ENCODE measurements at places on chromosomes 6 and 20.

DNA sequence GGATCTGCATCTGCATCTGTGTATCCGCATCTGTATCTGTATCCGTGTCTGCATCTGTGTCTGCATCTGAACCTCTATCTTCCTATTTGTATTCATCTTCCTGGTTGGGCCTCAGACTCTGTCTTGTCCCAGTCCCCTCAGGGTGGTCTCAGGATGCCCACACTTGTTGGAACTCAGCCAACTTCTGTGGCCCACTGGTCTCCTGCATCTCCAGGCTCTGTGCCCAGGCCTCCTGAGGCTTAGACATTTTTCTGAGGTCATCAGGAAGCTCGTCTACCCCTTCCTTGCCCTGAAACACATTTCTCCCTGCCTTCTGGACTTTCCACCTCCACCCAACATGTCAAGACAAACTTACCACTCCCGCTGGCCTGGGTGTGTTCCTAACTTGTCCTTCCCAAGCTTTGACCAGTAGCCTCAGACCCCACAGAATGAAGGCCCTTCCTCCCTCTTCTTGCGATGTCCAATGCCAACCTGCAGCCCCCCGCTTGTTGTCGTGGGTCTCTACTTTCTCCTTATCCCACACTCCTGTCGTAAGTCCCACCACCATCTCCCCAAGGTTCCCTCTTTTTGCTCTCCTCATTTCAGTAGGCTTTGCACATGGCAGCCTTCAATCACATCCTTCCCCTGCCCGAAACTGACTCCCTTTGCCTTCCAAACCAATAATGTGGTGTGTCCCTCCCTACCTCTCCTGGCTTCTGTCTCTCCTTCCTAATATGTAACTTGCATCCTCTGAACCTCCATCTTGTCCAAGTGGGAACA, 176.5 kb downstream of the DLL1 start:
- no peak for DNase-seq

- no peak for DNase-seq
Measured at GRCh38 chr20:5156675-5157448, 30.1 kb downstream of the CDS2 start.

- DNase-seq, result peak; percentile 80
Measured at GRCh38 chr6:45922728-45923351, 92.8 kb downstream of the CLIC5 start.

DNA sequence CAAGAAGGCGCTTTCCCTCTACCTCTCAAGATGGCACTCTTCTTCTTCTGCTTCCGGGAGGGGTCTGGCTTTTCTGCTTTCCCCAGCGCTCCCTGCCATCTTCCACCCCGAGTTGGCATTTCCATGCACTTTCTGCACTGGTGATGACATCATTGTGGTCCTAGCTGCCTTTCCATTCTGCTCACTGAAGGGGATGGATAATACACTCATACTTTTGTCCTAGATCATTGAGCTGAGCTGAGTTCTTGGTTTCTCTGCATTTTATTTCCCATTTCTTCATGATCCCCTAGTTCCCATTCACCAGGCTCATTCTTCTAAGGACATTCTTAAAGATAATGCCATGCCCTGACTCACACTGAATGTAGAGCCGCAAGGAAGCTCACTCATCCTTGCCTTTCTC, 96.7 kb downstream of the EDN1 start:
- DNase-seq, result no peak

- peak; percentile 49 for DNase-seq
Measured at GRCh38 chr20:60695226-60696000, 556.6 kb upstream of the CDH4 start.

GRCh38 chr6:35582315-35582714, 69.6 kb upstream of the TULP1 start:
- no peak for DNase-seq

DNA sequence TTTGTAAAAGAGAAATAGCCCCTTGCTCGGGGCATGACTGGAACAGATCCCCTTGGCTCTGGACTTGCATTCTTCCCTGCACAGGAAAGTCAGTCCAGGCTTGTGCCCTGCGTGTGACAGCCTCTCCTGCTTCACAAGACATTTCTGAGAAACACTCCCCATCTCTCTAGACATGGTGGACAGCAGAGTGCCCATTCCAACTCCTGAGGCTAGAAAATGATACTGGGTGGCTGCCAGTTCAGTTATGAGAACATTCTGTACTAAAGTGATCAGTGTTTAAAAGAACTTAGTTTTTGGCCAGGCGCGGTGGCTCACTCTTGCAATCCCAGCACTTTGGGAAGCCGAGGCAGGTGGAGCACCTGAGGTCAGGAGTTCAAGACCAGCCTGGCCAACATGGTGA, 41.3 kb downstream of the TGM3 start:
- DNase-seq, result no peak

DNA sequence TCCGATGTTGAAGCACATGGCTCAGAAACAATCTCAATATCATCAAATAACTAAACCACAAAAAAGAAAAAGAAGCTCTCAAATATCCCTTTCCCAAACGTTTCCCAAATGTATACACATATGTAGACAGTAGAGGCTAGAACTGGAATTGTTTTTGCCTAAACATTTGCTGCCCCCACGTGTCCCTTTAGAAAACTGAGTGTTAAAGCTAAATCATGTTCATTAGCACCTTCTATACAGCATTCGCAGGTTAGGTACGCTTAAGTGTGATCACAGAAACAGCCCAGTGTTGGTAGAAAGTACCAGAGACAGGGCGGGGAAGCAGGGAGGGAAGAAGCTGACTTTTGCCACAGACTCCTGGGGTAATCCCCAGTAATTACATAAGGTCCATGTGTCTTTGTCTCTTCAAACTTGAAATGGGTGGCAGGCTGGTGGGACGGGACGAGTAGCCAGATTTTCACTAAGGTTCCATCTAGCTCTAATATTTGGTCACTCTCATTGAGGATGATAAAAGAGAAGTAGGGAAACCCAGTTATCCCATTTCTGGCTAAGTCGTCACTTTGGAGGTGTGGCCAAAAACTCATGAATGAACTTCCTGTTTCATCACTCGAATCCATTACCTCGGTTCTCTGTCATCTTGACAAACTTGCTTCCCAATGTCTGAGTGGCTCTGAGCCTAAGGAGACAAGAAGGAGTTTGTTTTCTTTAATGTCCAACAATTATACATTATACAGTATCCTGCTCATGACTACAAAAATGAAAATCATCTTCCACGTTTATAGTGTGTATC, 15.0 kb upstream of the TFAP2A start:
- peak; percentile 39 for DNase-seq

GRCh38 chr20:16263582-16263981, 309.7 kb downstream of the KIF16B start:
- no peak for DNase-seq

GRCh38 chr20:14055127-14055742, 59.9 kb downstream of the MACROD2 start:
- DNase-seq, result no peak

DNA sequence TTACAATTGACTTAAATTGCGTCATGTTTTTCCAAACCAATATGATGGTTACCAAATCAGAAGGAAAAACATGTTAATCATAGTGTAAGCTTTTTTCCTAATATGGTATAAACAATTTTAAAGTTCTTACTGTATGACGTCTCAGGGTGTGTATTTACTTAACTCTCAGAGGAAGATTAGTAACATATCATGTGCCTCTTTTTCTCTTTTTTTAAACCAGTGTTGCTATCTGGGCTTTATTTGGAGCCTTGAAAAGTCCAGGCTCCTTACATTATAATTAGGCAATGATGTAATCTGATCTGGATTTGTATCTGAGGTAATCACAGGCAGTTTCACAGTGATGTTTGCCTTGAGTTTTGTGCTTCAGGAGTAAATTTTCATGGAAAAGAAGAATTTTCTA, 20.4 kb upstream of the RAB23 start:
- DNase-seq, result no peak

DNA sequence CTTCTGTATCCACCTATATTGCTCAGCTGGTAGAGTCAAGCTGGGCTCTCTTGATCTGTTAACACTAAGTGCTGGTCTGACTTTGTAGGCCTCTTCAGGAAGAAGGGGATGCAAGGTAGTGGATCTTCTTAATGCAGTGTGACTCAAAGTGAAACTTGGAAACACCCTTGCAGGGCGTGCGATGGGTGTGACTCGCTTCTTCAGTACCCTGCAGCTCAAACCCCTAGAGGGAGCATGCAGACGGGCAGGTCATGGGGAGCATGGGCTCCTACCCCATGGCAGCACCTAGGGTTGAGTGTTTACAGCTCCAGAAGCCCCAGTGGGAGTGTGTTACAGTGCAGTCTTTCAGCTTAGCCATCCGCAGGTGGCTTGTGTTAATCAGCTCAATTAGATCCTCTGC, 757 bp upstream of the SAMD3 start:
- no peak for DNase-seq

GRCh38 chr6:37667050-37667814, 30.5 kb downstream of the MDGA1 start:
- no peak for DNase-seq

DNA sequence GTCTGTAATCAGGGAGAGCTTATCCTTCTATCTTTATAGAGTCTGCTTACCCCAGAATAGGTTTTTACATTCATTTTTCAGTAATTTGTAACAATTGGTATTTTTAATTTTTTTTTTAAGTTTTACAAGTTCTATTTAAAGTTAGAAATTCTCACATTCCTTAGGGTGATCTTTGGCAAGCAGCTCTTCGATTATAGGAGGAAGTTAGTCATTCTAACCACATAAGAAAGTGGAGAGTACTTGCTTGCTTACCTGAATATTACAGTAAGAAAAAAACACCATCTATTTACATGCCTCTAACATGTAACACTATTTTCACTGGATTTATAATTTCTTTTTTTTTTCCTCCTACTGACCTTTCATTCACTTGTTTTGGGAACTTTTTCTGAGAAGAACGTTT, 6.7 kb downstream of the TSHZ2 start:
- no peak for DNase-seq

DNA sequence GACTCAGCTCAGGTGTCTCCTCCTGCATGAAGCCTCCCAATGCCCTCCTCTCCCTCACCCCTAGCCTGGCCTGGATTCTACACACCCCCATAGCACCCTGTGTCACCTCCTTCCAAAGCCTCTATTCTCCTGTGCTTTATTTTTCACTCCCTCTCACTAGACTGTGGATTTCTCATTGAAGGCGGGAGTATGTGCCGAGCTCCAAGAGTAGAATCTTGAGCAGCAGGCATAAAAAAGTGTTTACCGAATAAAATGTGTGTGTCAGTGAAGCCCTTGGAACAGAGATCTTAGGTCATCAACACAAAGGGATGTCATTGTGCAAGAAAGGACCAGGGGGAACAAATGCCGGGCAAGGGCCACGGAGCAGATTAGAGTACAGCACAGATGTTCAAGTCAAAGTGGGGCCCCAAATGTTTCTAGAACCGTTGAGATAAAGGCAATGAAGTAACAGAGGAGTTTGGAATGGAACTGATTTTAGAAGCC, 106.1 kb upstream of the TMEM170B start:
- no peak for DNase-seq

GRCh38 chr6:3379482-3380060, 77.3 kb downstream of the SLC22A23 start:
- no peak for DNase-seq

GRCh38 chr20:47108994-47109393, 214.4 kb downstream of the EYA2 start:
- no peak for DNase-seq

- DNase-seq, result no peak
Measured at GRCh38 chr20:57325632-57326356, 3.8 kb upstream of the SPO11 start.

GRCh38 chr6:111973927-111974639, 79.8 kb upstream of the CCN6 start:
- DNase-seq, result no peak

- no peak for DNase-seq
Measured at GRCh38 chr6:50271266-50271665, 221.5 kb upstream of the DEFB112 start.

DNA sequence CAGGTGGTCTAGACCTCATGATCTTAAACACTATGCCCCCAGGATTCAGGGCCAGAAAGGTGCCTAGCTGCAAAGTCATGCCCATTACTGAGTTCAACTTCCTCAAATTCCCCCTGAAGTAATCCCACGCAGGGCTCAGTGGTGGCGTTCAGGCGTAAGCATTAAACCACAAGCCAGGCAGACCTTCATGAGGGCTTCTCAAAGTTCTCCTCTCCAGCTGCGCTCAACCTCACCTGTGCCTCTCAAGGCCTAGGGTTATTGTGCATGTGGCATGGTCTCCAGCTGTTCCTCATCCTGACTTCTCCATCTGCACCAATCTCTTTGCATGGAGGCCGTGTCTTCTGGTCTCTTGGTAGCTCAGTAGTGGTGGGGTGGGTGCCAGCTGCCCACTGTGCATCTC, 113.6 kb downstream of the TSHZ2 start:
- DNase-seq, result no peak

GRCh38 chr20:57953638-57954037, 243.8 kb upstream of the PMEPA1 start:
- no peak for DNase-seq

GRCh38 chr20:8228315-8228714, 96.2 kb downstream of the PLCB1 start:
- DNase-seq, result no peak

GRCh38 chr6:43695215-43695966, 7.8 kb upstream of the MRPS18A start:
- peak; percentile 83 for DNase-seq

DNA sequence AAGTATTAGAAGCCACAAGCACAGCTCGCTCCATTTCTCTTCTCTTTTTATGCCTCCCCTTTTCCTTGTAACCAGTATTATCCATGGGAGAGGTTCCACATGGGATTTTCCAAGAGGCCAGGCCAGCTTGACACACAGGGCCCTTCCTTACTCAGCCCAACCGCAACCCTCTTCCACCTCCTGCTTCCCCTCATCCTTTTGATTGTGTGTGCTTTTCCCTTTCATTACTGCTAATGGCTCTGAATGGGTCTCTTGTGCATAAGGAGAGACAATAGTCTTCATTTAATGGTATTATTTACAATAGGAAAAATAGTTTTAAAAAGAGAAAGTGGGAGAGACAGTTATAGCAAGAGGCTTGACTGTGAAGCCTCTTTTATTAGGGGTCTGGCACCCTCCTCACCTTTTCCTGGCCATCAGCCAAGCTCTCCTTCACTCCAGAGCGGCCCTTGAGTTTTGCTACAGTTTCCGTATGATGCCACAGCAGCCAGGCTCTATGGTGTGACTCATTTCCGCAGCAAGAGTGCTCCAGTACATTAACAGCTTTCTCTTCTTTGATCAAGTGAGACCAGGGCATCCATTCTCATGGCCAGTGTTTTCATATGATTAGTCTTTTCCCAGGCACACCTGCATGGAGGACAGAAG, 579.5 kb downstream of the TFAP2B start:
- DNase-seq, result no peak

- peak; percentile 26 for DNase-seq
Measured at GRCh38 chr20:19275038-19275629, 62.7 kb downstream of the SLC24A3 start.

DNA sequence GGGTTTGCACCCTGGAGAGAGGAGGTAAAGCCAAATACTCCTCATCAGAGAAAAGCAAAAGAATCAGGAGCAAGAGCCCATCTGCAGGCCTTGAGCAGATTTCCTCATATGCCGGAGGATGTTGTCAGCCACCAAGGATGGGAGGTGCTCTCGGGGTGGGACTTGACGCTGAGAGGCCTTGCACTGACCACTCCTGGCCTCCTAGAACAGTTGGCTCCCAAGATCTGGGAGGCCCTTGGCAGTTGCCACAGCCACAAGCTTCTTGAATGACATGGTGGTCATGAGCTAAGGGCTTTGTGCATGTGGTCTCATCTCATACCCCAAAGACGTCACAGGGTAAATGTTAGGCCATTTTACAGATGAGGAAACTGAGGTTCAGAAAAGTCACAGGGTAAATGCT, 75.2 kb upstream of the PMEPA1 start:
- DNase-seq, result no peak

GRCh38 chr6:37943436-37944058, 124.0 kb downstream of the ZFAND3 start:
- no peak for DNase-seq

- DNase-seq, result no peak
Measured at GRCh38 chr6:7528565-7528964, 12.9 kb upstream of the DSP start.

All from ELF-1 (cell line).